Foreskin keratinocyte (primary cell): ENCODE measurements at places on chromosomes 4 and X. TPM values are rescaled to one million over a fixed set of nuclear protein-coding genes. Genes with fewer than 3 reads are reported as not detected.

- no peak for DNase-seq
Measured at GRCh38 chr4:146059865-146060264, 115.7 kb upstream of the LSM6 start.

DNA sequence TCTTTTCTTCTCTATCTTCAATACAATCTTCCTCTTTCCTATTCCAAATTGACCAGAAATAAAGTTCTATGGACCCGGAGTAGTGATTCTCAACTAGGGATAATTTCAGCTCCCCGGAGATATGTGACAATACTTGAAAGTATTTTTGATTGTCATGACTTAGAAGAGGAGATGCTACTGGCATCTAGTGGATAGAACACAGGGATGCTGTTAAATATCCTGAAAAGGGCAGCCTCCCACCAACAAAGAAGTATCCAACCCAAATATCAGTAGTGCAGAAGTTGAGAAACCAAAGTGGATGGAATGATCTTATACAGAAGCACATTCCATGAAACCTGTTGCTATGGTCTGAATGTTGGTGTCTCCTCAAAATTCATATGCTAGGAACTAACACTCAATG is 65.7 kb upstream of the NDST3 start:
- no peak for DNase-seq

Gene PHOX2B
- not detected in 2 replicates for polyA plus RNA-seq

Gene TRO
- 1.3 and 2.4 TPM in 2 replicates for polyA plus RNA-seq

DNA sequence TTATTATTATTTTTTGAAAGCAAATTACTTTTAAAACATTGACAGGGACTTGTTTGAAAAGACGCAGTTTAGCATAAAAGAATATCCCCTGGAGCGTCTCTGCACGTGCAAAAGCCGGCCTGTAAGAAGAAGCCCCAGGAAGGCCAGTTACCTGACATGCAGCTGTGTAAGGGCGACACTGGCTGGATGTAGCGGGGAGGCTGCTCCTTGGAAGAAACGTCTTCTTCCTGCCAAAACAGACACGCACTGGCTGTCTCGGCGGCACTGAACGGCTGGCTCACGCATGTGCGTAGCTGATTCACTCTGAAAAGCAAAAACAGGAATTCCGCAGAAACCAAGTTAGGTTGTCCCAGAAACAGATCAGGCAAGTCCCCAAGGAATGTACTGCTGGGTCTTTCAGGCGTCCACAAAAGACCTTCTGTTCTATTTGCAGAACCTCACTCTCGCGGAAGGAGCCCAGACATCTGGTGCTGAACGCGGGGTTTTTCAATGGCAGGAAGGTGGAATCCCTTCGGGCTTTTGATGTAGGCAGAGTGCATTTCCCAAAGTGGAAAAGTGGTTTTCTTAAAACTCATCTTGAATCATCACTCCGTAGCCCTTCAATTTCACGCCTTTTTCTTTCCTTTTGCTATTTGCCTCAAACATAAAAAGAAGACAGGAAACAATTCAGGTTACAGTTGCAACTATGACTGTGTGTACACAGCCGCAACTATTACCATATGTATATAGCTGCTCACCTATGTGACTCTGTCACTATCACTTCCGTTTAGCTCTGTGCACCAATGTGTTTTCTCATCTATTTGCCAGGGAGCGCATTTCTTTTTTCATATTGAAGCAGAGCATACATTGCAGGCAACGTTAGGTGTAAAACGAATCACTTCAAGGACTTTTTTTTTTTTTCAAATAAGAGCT is 38.1 kb upstream of the ARSH start:
- DNase-seq = peak; percentile 3

- DNase-seq = no peak
Measured at GRCh38 chrX:105150557-105150956, 69.9 kb downstream of the TEX13A start.

Gene PAGE4
- not detected in 2 replicates for polyA plus RNA-seq

- DNase-seq = no peak
Measured at GRCh38 chr4:78766650-78767049, 9.5 kb upstream of the BMP2K start.

GRCh38 chr4:168825975-168826374 is 184.1 kb downstream of the CBR4 start:
- DNase-seq = no peak

- peak; percentile 35 for DNase-seq
Measured at GRCh38 chr4:150297861-150298474, 219.7 kb downstream of the DCLK2 start.

GRCh38 chr4:148366251-148366650 is 76.0 kb downstream of the NR3C2 start:
- DNase-seq = no peak

Gene SLIT2
- polyA plus RNA-seq = 4.5 and 6.0 TPM in 2 replicates

GRCh38 chr4:81790477-81790876 is 318.8 kb upstream of the RASGEF1B start:
- DNase-seq = no peak

Gene TMSB4X
- 2,710 and 4,192 TPM in 2 replicates for polyA plus RNA-seq

Gene MRFAP1
- 305 and 336 TPM in 2 replicates for polyA plus RNA-seq

- no peak for DNase-seq
Measured at GRCh38 chrX:143429131-143429530, 88.1 kb downstream of the SPANXN3 start.

Gene CNGA1
- polyA plus RNA-seq = 0.41 and 0.50 TPM in 2 replicates

Gene ANXA10
- not detected in 2 replicates for polyA plus RNA-seq

DNA sequence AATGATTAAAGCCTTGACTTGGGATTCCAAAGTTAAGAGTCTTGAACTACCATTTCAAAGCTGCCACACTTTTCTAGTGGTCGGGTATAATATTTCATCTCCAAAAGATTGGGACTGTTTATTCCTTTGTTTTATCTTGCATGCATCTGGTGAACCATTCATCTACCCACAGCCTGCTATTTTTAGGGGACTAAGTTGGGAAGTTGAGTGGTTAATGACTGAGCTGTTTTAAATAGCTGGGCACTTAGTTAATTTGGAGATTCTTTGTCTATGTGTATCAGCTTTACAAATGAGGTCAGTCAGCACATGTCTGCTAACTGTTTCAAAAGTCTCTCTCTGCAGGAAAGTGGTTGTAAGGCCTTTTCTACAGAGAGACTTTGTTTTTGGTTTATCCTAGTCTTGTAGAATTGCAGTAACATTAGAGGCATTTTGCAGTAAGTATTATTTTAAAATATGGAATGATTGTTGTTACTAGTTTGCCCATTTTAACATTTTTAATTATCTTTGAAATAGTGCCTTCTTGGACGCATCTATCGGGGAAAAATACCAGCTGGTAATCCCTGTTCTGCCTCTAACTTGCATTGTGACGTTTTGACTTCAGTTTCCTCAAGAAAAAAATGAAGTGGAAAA is 8.2 kb downstream of the BMP2K start:
- no peak for DNase-seq

DNA sequence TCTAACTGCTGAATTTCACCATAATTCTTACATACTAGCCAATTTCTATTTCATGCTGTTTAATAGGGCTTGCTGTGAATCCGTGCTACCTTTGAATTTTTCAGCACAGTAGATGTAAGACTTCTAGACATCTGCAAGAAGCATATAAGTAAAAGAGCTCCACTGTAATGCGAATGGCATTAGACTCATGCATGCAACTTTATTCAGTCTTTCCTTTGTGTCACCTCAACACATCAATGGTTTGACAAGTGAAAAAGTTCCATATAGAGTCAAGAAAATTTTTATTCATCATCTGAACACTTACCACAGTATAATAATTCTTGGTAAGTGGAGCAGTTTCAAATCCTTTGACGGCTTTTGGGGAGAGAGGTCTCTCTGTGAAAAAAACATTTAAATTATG is 48.9 kb downstream of the ARHGEF6 start:
- no peak for DNase-seq

DNA sequence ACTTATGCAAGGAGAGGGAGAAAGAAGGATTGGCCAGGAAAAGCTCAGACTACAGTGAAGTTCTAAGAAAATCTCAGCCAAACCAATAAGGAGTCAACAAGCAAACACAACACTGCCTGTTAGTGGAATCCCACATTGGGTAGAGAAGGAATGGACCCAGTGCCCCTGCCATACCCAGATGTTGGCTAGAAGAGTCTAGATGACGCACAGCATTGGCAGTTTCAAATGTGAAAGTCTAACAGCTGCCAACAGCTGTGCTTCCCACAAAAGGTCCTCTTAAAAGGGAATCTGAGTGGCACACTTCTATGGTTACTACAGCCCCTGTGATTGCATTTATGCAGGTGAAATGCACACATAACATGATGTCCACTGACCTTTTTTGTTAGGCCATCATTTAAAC is 37.2 kb upstream of the CPEB2 start:
- no peak for DNase-seq

- DNase-seq = peak; percentile 7
Measured at GRCh38 chrX:37785569-37785968, 5.7 kb downstream of the CYBB start.

Gene SERTM2
- not detected in 2 replicates for polyA plus RNA-seq

Gene EDA
- 0.54 and 0.63 TPM in 2 replicates for polyA plus RNA-seq
